ENCODE measurements at places on chromosomes 1 and 21. TPM values are rescaled to one million over a fixed set of nuclear protein-coding genes. Genes with fewer than 3 reads are reported as not detected.

The ERICH3 gene
- total RNA-seq, result not detected

DNA sequence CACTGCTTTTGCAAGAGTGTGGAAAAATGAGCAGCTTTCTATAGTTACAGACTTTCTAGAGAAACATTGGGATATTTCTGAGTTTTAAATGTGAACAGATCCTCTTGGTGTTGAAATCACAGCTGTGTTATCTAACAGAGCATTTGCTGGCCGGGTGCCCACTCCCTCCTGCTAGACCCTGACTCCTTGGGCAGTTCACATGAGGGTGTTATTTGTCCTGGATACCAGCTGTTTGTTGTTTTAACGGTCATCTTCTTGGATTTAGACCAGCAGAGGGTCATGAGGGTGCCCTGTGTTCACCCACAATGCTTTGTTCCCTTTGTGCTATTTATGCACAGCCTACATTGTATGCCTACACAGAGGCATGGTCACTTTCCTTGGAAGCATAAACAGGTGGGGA lies 67.1 kb downstream of the CENPF start:
- no peak for DNase-seq

DNA sequence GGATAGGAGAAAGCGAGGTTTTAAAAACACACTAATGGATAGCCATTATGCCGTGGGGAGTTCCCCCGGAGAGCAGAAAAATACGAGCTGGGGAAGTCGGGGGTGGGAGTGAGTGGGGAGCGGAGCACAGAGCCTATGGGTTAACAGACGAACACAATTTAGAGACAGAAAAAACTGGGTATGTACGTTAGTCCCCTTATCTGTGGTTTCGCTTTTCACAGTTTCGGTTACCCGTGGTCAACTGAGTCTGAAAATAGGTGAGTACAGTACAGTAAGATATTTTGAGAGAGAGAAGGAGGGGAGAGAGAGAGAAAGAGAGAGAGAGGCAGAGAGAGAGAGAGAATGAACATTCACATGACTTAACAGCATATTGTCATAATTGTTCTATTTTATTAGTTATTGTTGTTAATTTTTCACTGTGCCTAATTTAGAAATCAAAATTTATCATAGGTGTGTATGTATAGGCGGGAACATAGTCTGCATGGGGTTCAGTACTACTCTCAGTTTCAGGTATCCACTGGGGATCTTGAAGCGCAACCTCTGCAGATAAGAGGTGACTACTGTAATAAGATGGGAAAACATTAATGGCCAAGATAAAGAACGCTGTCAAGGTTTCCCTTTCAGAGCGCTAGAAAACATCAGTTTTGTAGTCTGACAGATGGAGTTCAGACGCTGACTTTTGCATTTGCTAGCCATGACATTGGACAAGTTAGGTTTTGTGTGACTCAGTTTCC lies 125.6 kb upstream of the LMO4 start:
- no peak for DNase-seq

- DNase-seq, result no peak
Measured at GRCh38 chr1:232585486-232585885, 44.4 kb downstream of the SIPA1L2 start.

The GUCA2A gene
- not detected for total RNA-seq

- DNase-seq, result peak; percentile 45
Measured at GRCh38 chr1:27601771-27602461, 2.0 kb downstream of the AHDC1 start.

DNA sequence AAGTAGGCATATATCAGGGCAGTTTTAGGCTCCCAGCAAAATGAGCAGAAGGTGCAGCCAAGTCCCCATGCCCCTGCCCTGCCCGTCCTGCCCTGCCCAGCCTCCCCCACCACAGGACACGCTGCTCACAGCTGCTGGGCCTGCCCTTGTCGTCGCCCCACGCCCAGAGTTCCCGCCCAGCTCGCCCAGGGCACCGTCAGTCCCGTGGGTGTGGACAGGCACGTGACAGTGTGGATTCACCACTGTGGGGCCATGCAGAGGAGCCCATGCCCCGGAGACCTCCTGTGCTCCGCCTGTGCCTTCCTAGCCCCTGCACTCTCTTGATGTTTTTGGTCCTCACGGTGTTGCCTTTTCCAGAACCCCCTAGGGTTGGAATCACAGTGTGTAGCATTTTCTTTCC lies 7.0 kb downstream of the FAAP20 start:
- no peak for DNase-seq

The TOMM40L gene
- 9.4 TPM for total RNA-seq

The KCNJ15 gene
- not detected for total RNA-seq

GRCh38 chr21:45405271-45405818 lies 380 bp downstream of the COL18A1 start:
- no peak for DNase-seq

The FOXE3 gene
- not detected for total RNA-seq

DNA sequence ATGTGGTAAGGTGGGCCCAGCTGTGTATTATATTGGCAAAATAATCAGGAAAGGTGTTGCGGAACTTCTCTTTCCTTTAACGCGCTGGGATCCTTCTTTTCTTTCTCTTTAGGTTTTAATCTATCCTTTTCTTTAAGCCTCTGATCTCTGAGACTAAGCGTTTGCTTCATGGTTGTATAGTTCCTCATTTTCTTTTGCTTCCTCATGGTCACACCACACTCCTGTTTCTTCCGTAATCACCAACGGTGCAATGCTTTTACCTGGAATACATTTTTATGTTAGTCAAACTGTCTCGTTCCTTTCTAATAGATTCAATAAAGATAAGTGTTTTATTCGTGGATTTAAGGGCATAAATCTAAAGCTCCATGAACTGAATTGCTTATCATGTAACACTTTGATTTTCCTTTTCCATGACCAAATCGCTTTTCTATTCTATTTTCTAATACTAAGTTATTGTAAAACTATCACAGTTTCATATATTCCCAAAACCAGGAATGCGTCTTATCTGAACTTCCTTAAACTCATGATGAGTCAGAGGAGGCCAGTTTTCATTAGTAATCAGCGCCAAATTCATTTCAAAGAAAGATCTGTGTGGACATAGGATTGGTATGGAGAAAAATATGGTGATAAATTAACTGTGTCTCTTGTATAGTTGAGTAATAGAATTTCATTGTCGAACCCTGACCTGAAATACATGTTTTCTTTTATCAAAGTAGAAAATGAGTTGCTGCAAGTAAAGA lies 12.2 kb downstream of the SDCCAG8 start:
- no peak for DNase-seq

The IGFN1 gene
- total RNA-seq, result not detected

DNA sequence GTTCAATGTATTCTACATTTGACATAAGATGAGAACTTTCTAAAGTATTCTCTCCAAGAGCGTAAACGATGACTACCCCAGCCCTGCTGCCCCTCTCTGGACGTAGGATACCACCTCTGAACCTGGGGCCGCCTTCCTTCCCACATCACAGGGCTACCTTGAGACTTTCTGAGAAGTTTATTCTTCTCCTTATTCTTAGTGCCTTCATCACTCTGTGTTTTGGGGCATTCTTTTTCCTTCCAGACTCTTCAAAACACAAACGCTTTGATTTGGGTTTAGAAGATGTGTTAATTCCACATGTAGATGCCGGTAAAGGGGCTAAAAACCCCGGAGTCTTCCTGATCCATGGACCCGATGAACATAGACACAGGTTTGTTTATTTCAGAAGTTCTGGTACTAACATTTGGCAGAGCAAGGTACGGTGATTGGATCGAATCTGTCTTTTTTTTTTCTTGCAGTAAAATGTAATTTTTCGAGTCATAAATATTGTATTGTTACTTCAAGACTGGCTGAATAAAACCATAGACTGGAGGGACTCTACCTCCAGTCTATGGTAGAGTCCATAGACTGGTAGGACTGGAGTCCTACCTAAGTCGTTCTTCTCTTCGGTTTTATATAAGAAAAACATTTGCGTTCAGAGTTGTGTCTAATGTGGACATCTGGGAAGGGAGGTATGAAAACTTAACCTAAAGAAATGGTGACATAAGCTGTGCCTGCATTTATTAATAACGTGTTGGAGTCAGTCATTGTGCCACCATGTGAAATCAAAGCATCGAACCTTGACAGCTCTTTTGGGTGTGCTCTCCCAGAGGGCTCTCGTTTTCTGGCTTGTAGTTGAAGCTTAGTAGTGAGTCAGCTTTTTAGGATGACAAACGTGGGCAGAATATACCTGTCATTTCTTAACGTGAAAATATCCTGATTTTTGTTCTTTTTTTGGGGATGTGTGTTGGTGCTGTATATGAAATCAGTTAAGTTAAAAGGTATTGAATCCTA lies 1.2 kb downstream of the MAN1A2 start:
- no peak for DNase-seq

The FMO2 gene
- not detected for total RNA-seq

- DNase-seq, result peak; percentile 75
Measured at GRCh38 chr1:66676613-66677298, 75.5 kb upstream of the DYNLT5 start.

The KIAA0040 gene
- 4.0 TPM for total RNA-seq

The SLX9 gene
- 31.6 TPM for total RNA-seq

The MAP3K21 gene
- 0.13 TPM for total RNA-seq

GRCh38 chr1:205072881-205073280 lies 11.4 kb downstream of the TMEM81 start:
- no peak for DNase-seq

The SLC35F3 gene
- total RNA-seq, result not detected

DNA sequence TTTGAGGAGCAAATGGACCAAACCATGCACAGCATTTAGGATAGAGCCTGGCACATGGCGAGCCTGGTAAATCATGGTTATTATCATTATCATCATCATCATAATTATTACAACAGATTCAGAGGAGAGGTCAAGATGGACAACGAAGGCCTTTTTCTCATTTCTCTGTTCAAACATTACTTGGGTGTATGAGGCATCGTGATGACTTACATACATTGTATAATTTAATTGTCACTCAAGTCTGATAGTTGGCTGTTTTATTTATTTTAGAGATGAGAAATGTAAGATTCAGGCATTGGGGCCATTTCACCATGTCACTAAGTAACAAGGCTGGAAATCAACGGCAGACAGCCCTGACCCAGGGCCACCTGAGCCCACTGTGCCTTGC lies 68.1 kb downstream of the SLC35F3 start:
- DNase-seq, result no peak

The ACTL8 gene
- not detected for total RNA-seq

GRCh38 chr1:116569381-116569670 lies 1.5 kb downstream of the CD58 start:
- DNase-seq, result no peak

DNA sequence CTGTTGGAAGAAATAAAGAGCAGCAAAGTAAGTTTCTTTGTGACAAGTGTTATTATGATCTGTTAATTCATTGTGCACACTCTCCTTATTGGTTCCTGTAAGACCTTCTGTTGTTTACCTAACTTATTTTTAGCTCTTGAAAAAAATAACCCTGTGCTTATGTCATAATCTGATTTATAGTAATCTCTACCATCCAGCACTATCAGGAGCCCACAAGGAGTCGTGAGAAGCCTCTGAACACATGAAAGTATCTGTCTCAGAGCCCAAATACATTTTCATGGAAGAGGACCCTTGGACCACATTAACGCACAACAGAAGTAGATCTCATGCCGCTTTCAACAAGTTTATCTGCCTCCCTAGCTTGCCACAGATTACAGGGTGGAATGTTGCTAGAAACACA lies 45.8 kb downstream of the CENPF start:
- no peak for DNase-seq

The IL19 gene
- not detected for total RNA-seq

The OPRD1 gene
- 0.03 TPM for total RNA-seq

DNA sequence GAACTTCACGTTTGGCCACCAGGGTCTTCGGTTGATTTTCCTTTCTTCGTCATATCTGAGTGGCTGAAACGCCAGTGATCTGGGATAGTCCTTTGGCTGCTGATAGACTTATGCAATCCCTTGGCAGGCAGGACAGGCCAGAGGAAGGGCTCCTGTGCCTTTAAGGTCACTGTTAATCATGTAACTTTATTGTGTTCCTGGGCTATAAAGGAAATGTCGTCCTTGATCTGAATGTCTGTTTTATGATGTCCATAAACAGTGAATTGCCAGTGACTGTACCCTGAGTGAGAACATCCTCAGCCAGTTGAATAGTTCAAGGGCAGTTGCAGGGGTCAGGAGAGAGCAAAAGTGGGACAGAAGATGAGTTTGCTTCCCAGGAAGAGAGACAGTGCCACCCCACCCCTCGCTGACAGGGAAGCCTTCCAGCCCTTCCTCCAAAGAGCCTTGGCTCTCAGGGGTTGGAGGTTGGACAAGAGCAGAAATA lies 68.0 kb downstream of the PDE9A start:
- no peak for DNase-seq

The S100A5 gene
- total RNA-seq, result not detected

The PIGR gene
- not detected for total RNA-seq

DNA sequence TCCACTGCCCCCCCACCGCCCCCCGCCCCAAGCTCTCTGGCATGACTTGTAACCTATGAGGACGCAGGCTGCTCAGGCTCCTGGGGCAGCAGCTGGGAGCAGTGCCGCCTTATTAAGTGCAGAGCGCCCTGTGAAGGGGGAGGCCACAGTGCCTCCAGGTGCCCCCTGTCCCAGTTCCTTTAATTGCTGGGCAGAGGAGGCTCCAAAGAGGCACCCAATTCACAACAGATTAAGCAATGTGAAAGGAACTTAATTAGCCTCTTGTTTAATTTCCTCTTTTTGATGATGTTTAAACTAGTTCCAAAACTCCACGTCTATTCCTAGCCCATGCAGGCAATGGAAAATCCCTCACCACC lies 3.0 kb downstream of the RXFP4 start:
- DNase-seq, result no peak

DNA sequence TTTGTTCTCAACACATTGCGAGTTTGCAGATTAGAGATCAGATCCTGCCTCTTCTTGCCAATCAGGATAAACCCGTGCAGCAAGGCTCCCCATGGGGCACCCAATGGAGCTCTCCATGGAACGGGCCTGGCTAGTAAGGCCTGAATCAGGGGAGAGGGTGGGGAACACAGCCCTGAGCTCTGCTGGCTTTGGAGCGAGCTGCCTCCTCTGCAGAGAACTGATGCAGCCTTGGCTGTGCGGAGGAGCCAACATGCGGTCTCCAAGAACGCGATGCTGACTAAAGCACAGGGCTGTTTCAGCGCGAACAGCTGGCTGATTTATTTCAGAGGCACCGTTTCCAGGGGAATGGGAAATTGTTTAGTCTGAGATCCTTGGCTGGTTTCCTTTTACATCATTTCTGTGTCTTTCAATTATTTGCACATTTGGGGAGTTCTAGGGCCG lies 139.7 kb downstream of the TSEN15 start:
- no peak for DNase-seq

DNA sequence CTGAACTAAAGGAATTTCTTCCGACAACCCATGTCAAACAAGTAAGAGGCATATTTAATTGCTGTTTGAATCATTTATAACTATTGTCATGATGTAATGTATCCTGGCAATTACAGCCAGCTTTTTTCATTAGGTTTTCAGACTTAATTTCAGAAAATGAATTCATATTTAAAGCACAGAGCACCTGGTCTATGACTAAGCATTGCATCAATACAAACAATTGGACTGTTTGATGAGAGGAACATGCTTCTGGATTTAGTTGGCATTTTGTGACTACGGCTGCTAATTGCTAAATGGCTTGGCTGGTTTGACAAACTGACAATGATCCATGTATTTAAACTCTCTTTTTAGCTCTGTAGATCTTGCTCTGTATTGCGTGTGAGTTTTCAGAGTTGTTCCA lies 853.4 kb downstream of the NCAM2 start:
- no peak for DNase-seq

- DNase-seq, result no peak
Measured at GRCh38 chr1:173360487-173361063, 116.6 kb upstream of the PRDX6 start.

The CASP9 gene
- 29.1 TPM for total RNA-seq

- no peak for DNase-seq
Measured at GRCh38 chr1:16137890-16138467, 17.9 kb downstream of the EPHA2 start.

- no peak for DNase-seq
Measured at GRCh38 chr1:37449936-37450335, 24.4 kb upstream of the ZC3H12A start.

GRCh38 chr21:25191141-25191540 lies 416.1 kb downstream of the MRPL39 start:
- no peak for DNase-seq
